RWPE1 (cell line): ENCODE measurements at places on chromosomes 13 and 19.

DNA sequence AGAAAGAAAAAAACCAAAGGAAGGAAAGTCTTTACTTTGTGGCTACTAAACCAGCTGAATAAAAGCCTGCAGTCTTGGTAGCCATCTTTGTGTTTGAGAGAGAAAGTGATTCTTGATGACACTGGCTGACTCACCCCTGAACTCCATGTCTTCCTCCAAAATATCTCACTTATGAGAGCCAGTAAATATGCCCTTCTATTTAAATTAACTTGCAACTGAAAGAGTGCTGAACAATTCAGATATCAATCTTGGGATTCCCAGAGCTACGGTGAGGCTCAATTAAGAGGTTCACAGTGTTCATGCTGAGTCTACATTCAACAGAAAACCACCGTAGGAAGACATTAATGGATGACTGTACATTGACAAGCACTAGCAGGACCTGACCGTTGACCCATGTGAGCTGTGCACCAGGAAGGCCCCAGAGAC is 57.9 kb downstream of the KCTD12 start:
- DNase-seq, result no peak

DNA sequence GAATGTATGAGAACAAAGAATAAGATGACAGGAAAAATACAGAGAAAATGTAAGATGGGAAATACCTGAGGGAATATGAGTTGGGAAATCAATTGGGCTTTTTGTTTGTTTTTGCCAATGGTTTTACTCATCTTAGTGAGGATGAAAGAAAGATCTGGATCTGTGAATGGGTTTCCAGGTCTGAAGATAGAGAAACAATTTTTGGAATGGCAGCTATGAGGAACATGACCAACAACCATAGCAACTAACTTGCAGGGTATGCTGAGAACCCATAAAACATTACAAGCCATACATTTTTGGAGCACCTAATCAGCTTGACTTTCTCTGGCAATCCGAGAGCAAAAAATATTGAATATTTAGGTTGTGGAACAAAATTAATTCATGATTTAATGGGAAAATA is 290.0 kb downstream of the KCTD12 start:
- DNase-seq, result no peak

DNA sequence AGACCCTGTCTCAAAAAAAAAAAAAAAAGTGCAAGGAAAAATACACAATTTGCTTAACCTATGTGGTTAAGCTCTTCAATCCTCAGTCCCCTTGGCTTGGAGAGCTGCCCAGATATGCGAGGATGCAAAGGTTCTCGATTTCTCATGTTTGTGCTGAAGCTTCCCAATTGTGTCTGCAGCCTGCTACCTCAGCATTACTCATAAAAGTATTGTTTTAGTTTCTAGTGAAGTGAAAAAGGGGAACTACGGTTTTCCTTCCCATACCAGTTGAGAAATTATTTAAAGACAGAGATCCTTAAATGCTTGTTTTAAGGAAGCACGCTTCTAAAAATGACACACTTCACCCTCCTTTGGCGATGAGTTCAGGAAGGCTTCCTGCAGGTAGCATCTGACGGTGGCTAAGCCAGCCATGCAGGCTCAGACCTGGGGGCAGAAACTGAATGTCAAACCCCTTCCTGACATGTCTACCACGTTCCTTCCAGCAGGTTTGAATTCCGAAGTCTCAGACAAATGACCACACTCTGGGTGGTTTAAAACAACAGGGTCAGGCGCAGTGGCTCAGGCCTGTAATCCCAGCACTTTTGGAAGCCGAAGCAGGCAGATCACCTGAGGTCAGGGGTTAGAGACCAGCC is 47.9 kb downstream of the RUBCNL start:
- DNase-seq, result no peak

GRCh38 chr13:40692946-40693345 is 26.5 kb upstream of the FOXO1 start:
- no peak for DNase-seq

DNA sequence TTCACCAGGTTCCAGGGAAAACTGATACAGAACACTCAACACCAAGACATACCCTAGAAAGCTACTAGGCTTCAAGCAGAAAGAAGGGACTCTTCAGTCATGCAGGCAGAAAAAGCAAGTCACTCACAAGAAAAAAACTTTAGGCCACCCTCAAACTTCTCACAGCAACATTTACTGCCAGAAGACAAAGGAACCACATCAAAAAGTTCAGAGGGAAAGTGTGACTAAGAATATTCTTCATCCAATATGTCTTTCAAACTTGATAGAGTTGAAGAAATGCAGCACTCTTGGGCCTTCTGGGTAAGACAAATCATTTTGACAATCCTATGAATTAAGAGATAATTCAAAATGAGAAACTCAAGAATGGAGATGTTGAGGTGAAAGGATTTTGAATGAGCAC is 7.7 kb downstream of the DZIP1 start:
- no peak for DNase-seq

- DNase-seq, result peak; percentile 48
These were observed 74.7 kb downstream of the KLF5 start for GRCh38 chr13:73133531-73133930.

GRCh38 chr19:27974082-27974513 is 1238.9 kb downstream of the UQCRFS1 start:
- no peak for DNase-seq

DNA sequence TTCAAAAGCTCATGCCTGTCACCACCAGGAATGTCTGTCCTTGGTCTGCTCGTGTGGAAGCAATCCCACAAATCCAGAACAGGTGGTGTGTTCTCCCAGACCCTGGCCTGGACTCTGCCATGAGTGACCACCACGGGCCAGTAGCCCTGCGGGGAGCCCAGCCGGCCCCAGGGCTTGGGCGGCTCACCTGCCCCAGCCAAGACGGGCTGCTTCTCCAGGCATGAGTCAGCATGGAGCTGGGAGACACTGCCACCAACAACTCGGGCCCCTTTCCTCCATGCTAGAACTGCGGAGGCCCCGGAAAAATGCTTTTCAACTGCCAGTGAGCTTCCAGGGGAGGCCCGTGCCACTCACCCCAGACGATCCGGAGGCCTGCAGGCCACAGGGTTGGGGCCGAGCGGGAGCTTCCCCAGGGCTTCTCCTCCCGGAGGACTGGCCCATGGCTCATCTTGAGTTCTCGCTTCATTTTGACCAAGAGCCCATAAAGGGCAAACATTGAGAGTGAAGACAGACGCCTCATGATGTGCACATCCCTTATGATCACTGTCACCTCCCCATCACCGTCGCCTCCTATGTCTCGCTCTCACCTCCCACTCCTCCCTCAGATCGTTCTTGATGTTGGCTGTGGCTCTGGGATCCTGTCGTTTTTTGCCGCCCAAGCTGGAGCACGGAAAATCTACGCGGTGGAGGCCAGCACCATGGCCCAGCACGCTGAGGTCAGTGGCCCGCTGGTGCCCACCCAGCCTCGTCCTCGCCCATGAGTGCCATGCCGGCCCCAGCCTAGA is 16.7 kb downstream of the YIPF2 start:
- no peak for DNase-seq

DNA sequence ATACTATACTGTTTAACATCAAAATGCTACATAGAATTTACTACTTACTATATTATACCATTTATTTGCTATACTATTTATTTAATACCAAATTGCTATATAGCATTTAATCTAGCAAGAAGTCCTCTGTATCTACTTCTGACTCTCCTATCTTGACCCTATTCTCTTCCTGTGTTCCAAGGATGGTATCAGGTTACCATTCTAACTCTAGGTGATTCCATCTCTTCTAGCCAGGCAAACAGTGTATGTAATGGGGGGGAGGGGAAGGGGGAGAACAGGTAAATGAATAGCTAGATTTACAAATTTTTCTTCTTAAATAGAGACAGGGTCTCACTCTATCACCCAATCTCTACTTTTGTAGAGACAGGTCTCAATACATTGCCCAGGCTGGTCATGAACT is 200.3 kb downstream of the DIAPH3 start:
- no peak for DNase-seq

DNA sequence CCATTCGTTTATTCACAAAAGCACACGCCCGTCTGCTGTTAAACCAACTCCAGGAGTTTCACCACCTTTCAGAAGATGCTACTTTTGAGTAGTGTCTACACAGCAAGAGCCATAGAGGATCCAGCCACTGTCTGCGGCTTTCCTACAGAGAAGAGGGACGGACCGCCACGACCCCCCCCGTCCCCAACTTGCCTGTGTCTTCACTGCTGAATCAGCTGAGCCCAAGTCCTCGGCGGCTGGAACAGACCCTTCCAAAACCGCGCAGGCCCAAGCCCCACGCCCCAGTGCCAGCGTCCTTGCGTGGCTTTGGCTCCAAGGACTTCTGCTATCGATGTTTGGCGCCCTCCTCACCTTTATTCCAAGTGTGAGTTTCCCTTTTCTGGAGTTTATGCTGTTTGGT is 65.1 kb downstream of the SPACA7 start:
- DNase-seq, result no peak

DNA sequence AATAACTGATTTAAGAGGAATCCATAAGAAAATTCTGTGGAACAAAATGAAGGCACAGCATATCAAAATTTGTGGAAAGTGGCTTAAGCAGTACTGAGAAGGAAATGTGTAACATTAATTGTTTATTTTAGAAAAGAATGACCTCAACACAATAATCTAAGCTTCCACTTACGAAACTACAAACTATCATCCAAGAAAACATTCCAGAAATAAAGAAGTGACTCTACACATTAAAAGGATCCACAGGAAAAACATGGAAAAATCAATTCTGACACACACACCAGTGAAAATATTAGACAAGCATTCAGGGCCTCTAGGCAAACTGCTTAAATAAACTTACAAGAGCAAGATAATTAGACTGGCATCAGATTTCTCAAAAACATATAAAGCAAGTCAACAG is 14.0 kb downstream of the EXOSC8 start:
- DNase-seq, result no peak

DNA sequence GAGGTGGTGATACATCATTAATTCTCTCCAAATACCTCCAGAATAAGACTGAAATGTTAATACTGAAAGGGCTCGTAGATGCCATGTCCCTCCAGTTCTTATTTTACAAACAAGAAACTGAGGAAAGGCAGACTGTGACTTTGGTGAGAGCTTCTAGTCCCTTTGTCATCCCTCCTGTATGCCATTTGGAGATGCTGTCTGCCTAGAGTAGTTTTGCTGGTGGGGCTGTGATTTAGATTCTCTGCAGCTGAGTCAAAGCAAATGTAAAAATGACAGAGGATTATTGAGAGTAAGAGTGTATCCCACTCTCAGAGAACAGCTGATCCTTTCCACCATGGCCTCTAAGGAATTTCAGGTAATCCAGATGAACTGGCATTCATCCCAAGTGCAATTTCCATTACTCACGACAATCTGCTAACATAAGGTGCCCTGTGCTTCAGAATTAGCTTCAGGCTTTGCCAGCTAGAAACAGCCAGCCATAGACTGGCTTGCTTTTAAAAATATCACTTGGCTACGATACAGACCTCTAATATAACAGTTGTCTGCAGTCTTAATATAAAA is 16.8 kb downstream of the PABPC3 start:
- DNase-seq, result no peak

DNA sequence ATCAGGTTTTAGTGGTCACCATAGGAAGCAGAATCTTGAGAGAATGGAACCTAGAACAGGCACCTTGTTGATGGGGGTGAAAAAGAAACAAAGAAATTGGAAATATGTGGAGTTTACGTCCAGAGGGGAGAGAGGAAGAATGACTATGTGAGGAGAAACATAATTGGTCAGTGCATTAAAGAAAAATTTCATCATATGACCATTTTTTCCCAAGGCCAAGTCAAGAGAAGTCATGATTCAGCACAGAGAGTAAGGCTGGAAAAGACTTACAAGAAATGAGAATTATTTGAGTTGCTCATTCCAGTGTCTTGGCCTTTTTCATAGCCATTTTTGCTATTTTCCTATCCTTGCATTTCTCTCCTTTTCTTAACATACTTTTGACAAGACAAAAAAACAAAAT is 421.7 kb downstream of the EFNB2 start:
- DNase-seq, result no peak

GRCh38 chr13:106385654-106386053 is 149.8 kb downstream of the EFNB2 start:
- DNase-seq, result no peak

GRCh38 chr13:101584331-101584730 is 131.9 kb downstream of the ITGBL1 start:
- DNase-seq, result no peak

GRCh38 chr19:33627962-33628839 is 6.4 kb downstream of the CHST8 start:
- no peak for DNase-seq

GRCh38 chr13:105255472-105255871 is 1280.0 kb downstream of the EFNB2 start:
- DNase-seq, result no peak

- no peak for DNase-seq
These were observed 1.4 kb downstream of the PEG3 start for GRCh38 chr19:56838909-56839651.

DNA sequence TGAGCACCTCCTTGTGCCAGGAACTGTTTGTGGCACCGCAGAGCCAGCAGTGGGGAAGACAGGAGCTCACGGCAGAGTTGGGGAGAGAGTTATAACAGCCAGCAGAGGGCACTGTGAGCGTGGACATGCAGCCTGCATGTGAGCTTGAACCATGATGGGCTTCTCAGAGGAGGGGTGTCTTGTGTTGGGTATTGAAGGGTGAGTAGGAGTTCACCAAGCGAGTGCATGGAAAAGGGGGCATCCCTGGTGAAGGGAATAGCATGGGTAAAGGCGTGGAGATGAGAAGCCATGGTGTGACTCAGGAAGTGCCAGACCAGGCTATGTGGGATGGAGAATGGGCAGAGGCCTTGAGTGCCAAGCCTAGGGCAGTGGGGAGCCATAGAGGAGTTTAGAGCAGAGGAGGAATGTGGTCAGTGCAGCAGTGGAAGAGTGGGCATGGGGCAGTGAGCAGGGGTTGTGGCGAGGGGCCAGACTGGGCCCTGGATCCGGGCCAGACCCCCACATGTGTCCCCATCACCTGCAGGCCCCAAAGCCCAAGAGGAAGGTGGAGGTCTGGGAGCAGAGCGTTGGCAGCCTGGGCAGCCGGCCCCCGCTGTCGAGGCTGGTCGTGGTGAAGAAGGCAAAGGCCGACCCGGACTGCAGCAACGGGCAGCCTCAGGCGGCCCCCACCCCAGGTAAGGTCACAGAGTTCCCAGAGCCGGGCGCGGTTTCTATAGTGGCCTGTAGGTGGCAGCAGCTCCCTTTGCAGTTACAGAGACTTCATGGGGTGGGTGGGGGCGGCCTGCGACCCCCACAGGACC is 11.8 kb upstream of the SHD start:
- DNase-seq, result peak; percentile 65

DNA sequence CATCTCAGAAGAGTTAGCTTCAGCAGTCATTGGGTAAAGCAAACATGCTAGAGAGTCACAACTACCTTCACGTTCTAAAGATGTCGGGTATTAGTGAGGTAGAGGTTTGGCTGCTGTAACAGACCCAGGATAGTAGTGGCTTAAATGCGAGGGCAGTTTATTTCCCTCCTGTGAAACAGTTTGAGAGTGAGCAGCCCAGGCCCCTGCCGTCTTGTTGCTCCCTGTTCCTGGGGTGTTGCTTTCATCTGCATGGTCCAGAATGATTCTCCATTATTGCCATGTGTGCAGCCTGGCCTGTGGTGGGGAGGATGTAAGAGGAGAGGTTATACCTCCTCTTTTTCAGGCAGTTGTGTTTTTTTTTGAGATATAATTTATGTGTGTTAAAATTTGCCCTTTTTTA is 63.7 kb downstream of the SIPA1L3 start:
- DNase-seq, result no peak

- no peak for DNase-seq
These were observed 107.4 kb downstream of the KCTD12 start for GRCh38 chr13:76778853-76779252.
